ENCODE measurements at places on chromosomes 2 and 18.

GRCh38 chr18:42872838-42873237, 242.6 kb downstream of the RIT2 start:
- DNase-seq: no peak

DNA sequence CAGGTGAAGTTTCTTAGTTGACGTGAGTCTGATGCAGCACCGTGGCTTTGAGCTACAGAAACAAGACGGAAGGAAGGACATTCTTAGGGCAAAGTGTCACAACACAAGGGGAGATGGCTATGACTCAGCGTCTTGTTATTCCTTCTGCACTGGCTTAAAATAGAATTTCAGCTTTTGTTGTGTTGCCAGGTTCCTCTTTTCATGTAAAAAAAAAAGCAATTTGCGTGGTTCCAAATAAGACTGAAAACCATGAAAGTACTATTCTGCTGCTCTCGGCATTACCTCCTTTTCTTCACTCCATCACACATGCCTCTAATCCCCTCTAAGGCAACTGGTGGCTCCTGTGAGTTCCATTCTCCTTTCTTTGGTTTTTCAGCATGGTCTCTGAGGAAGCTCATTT, 150.1 kb downstream of the ANTXR1 start:
- no peak for DNase-seq

GRCh38 chr2:223598994-223599639, 3.0 kb downstream of the SCG2 start:
- DNase-seq: no peak

- no peak for DNase-seq
Measured at GRCh38 chr2:223101340-223102039, 49.5 kb downstream of the KCNE4 start.

GRCh38 chr2:112835536-112836162, 930 bp downstream of the IL1B start:
- DNase-seq: no peak

DNA sequence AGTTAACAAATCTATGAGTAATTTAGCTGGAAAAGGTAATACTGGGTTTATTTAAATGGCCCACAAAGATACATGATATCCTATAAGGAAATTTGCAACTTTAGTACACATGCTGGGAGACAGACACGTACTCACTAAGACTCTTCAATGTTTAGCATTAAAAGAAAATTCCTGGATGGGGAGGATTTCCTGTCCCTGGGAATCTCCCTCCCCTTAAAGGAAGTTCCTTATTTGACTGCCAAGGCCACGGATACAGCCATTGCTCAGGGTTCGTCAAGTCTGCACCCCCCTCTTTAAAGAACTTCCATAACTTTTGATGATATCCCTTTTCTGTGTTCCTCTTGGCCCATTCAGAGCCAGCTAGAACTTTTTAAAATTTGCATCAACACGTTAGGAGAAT, 267.6 kb downstream of the CD226 start:
- no peak for DNase-seq

GRCh38 chr2:27667446-27667845, 3.8 kb downstream of the SLC4A1AP start:
- DNase-seq: no peak

Data from cortex of kidney (tissue), 1 donor.